GM06990 (cell line): ENCODE measurements at places on chromosomes 2 and 18.

GRCh38 chr2:17752892-17753802 lies 463 bp downstream of the SMC6 start:
- DNase-seq: no peak

GRCh38 chr2:224042191-224042696 lies 3.2 kb upstream of the SERPINE2 start:
- no peak for DNase-seq

GRCh38 chr18:50282521-50283335 lies 1.4 kb upstream of the MBD1 start:
- no peak for DNase-seq

GRCh38 chr18:12377556-12378197 lies 650 bp upstream of the AFG3L2 start:
- no peak for DNase-seq

GRCh38 chr18:64017870-64018269 lies 48.0 kb downstream of the SERPINB8 start:
- no peak for DNase-seq

GRCh38 chr2:156346731-156347130 lies 14.2 kb upstream of the NR4A2 start:
- no peak for DNase-seq

GRCh38 chr2:20300656-20301055 lies 50.0 kb downstream of the PUM2 start:
- DNase-seq: no peak

- DNase-seq: no peak
Measured at GRCh38 chr2:101516823-101517690, 42.1 kb upstream of the RFX8 start.

- no peak for DNase-seq
Measured at GRCh38 chr2:196725882-196726281, 73.6 kb downstream of the GTF3C3 start.

- no peak for DNase-seq
Measured at GRCh38 chr2:68879296-68879695, 8.1 kb upstream of the BMP10 start.

DNA sequence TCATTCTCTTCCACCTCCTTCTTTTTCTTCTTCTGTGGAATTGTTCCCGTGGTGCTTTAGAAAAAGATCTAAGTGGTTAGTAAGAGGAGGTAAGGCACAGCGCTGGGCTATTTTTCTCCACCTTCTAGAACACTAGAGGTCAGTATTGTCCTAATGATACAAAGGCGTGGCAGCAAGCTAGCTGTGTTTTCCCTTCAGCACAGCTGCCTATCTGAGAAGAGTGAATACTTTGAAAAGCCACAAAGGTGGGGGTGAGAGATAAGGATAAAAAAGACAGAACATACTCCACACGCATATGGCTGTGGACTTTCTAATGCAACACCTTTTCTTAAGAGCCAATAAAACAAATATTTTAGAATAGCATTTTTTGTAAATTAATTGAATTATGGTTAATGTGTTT lies 2.1 kb downstream of the CNTNAP5 start:
- no peak for DNase-seq

- DNase-seq: no peak
Measured at GRCh38 chr2:12267042-12267441, 449.7 kb upstream of the TRIB2 start.
